Nucleus accumbens (tissue), 56 donors: ENCODE measurements at places on chromosomes 4 and X.
A peak's percentile ranks its signal among the peaks of the same experiment; 100 is the strongest.

DNA sequence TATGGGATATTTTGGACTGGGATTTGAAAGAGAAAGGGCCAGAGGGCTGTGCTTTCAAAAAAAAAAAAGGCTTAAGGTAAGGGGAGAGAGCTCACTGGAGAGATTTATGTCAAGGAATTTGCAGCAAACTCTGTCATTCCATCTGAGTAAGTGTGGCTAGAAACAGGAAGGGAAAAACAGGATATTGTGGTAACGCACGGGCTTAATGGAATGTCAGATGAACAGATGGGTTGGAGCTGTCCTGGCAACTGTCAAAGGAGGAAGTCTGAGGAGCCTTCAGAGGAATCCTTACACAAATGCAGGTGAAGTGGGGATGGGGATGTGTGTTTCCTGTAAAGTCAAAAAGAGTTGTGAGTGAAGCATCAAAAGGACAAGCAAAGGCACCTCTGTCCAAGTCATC lies 15.1 kb upstream of the NKX3-2 start:
- DNase-seq: no peak

DNA sequence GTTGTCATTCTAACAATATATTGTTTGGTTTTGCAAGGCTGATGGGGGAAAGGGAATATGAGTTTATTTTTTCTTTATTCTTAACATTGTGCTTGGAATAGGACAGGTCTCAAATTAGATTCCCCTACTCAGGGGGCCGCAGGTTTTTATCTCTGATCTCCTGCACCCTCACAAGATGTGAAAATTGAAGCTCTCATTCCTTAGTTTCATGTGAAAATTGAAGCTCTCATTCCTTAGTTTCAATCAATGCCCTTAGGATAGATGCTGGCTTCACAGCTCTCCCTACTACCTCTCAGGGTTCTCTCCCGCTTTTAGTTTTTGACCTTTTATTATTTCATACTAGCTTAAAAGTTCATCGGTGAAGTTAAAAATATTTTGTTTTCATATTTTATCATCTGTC lies 12.0 kb downstream of the NEIL3 start:
- DNase-seq: no peak

DNA sequence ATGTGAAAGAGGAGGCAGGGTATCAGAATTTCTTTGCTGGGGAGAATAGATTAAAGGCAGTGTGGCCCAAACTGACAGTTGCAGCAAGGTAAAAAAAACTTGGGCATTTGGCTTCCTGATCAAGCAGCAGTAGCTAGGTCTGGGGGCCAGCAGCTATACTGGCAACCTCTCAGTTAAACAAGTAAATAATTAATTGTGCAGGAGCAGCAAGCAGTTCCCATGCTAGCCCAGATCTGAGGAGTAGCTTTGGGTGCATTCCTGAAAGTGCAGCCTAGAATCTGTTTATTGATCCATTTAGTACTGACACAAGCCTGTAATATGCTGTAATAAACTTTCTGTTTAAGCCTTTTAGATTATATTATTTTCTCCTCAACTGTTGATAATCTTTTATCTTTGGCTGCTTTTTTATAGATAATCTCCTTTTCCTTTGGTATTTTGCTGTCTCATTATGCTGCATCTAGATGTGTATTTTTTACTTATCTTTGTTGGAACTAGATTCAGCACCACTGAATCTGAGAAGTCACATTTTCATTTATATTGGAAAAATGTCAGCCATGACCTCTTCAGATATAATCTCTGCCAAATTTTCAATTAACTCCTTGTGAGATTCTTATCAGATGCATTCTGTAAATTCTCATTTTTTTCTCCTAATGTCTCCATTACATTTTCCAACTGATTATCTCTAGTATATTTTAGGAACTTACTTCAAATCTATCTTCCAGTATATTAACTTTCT lies 276.3 kb downstream of the STPG2 start:
- no peak for DNase-seq

DNA sequence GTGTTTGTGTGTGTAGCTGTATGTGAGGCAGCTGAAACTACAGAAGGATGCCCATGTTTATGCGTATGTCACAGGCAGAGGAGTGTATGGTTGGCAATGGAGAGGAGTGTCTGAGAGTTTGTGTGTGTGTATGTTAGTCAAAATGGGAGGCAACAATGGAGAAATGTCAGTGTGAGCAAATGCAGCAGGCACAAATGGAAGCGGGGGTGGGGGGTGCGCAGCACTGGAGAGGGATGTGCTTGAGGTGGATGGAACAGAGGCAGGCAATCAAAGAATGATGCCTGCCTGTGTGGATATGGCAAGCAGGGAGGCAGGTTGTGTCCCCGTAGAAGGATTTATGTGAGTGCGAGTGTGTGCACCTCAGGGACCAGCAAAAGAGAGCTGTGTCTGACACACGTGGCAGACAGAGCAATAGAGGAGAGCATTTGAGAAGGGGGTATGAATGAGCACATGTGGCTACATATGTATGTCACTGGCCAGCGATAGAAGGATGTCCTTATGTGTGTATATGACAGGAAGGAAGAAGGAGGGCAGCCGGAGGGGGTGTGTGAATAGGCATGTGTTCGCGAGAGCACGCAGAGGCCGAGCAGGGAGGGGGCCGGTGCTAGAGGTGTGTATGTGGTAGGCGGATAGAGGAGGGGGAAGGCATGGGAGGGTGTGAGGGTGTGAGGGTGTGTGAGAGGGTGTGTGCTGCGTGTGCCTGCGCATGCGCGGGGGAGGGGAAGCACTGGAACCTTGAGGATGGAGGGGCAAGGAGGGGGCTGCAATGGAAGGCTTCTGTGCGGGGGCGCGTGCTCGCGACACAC lies 1.1 kb downstream of the PJA1 start:
- DNase-seq: no peak

- DNase-seq: no peak
Measured at GRCh38 chr4:42144028-42144427, 8.4 kb downstream of the BEND4 start.

DNA sequence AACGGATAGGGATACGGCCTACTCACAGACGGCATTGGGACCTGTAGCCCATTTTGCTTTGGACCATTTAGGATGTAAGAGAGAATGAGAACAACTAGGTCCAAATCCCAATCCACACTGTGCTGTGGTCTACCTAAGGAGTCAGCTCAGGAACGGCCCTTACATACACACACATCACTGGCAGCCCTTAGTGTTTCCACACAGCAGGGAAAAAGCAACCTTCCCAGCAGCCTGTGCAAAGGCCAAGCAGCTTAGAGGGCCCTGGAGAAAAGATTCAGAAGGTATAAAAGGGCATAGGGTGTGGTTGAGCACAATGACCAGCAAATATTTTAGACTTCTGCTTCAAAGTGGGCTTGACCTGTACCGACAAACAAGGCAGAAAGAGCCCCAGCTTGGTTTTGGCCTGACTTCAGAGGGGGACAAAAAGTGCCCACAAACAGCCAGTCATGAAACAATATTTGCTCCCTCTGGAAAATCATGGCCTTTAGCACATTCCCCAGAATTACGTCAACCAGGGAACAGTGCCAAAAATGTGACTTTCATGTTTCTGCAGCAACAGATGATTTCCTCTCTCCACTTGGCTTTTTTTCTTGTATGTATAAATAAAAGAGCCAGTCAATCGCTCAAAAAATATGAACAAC lies 359.5 kb upstream of the FGF16 start:
- DNase-seq: no peak

- no peak for DNase-seq
Measured at GRCh38 chrX:104435249-104435648, 130.8 kb upstream of the IL1RAPL2 start.

GRCh38 chrX:119518371-119518770 lies 46.8 kb downstream of the STEEP1 start:
- no peak for DNase-seq

- no peak for DNase-seq
Measured at GRCh38 chr4:166045457-166045856, 172.4 kb downstream of the TLL1 start.

DNA sequence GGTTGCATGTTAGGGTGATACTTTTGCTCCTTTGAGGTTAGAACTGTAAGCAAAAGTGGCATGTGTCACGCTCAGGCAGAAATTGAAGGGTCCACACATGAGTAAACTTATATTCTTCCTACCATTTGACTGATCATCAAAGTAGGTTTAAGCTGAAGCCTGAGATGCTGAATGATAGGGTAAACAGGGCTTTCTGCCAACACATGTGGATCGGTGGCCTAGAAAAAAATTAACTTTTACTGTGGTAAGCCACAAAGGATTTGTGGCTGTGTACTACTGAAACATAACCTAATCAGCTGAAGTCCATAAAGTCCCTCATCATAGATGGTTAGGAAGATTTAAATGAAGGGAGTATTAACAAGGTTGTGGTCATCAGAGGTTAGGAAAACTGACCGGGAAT lies 1070.1 kb downstream of the STPG2 start:
- DNase-seq: no peak

DNA sequence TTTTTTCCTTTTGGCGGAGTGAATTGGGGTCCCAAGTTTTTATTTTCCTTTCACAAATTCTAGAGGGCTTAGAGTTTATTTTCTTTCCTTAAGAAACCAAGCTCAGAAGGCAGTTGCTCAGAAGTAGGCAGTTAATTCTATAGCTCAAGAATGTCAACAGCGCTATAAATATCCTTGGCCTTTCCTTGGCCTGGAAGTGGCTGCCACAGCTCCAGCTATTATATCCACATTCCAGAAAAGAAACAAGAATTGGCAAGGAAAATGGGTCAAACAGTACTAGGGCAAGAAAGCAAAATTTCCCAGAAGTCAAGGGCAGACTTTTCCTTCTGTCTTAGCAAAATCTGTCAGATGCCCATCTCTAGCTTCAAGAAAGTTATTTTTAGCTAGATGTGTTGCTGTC lies 31.0 kb downstream of the SLC10A6 start:
- DNase-seq: no peak

DNA sequence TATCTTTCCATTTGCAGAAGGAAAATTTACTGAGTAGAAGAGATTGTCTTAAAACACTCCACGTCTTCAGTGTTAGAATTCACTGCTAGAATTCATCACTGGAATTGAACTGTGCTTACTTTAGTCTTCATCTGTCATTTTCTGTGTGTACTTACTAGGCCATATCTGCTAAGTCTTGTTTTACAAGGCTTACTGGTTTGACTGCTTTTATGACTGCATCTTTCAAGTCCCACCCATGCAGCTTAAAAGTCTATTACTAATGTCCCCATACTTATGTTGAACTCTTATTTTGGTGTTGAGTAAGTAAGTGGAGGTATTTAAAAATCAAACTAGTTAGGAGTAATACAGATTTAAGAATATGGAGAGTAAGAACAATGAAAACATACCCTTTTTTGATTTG lies 14.6 kb downstream of the CLCN3 start:
- no peak for DNase-seq

DNA sequence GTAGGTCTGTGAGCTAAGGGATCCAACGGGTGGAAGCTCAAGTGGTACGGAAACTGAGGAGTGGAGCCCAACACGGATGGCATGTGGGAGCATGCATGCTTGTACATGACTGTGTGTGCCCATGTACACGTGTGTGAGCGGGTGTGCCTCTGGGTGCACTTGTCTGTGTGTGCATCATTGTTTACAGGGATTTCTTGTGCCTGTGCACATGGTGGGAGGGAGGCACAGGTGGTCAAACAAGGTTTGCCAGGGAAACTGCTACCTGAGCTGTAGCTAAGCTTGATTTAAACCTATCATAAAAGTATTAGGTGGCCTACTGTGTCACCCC lies 122.5 kb upstream of the MAMLD1 start:
- DNase-seq: no peak

- DNase-seq: no peak
Measured at GRCh38 chr4:7159923-7160322, 32.4 kb upstream of the SORCS2 start.

- peak; percentile 37 for DNase-seq
Measured at GRCh38 chr4:165355900-165356300, 22.9 kb upstream of the CPE start.
